Pons (tissue), 1 donor: ENCODE measurements at places on chromosomes 5 and 9.

DNA sequence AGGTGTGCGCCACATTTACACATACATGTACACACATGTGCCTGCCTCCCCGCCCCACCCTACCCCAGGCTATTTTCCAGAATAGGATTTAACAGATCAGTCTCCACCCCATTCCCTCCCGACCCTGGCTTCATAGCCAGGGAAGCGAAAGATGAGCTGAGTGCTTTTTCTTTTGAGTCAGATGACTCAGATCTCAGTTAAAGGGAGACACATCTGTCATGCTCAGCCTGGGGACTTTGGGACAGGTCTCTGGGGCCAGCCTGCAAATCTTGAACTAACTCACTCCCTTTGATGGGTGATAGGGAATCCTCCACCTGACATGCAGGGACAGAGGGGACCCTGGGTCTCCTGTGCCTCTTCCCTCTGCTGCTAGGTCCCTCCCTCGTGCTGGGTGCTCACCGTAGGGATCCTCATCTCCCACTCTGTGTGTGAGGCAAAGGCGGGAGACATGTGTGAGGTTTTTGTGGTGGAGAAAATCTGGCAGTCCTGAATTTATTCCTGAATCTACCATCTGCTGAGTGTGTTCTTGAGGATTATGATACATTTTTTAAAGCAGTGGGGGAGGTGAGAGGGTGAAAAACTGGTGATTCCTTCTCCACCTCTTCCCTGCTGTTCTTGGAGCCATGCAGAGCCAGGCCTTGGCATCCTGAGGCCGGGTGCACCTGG, 37.7 kb downstream of the NEUROG1 start:
- DNase-seq = no peak

- no peak for DNase-seq
Measured at GRCh38 chr5:128494516-128494915, 43.5 kb downstream of the FBN2 start.

- no peak for DNase-seq
Measured at GRCh38 chr9:32776201-32776600, 7.1 kb upstream of the TMEM215 start.

- DNase-seq = no peak
Measured at GRCh38 chr9:113738496-113738892, 137.6 kb upstream of the ZNF618 start.

DNA sequence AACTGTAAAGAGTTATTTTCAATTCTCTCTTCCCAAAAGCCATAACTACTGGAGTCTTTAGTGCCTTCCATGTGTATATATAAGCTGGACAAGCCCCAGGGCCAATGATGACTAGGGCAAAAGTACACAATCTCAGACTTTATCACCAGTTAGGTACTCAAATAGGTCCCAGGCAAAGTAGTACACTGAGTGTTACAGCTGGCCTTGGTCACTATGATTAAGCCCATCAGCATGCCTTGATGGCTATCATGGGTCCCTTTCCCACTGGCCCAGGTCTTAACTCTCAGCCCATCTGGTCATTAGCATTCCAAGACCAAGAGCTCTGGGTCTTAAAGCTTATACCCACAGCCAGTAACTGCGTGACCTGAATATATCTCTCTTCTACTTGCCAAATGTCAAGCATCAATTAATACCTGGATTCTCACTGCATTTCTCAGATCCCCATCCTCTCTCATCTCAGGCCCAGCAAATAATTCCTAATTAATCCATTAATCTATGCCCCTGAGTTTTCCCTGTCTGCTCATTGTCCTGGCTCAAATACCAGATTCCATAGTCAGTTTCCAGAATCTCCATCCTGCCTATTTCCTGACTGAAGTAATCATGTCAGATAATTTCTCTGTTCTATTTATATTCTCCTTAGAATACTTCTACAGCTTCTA, 62.3 kb downstream of the NR6A1 start:
- no peak for DNase-seq

DNA sequence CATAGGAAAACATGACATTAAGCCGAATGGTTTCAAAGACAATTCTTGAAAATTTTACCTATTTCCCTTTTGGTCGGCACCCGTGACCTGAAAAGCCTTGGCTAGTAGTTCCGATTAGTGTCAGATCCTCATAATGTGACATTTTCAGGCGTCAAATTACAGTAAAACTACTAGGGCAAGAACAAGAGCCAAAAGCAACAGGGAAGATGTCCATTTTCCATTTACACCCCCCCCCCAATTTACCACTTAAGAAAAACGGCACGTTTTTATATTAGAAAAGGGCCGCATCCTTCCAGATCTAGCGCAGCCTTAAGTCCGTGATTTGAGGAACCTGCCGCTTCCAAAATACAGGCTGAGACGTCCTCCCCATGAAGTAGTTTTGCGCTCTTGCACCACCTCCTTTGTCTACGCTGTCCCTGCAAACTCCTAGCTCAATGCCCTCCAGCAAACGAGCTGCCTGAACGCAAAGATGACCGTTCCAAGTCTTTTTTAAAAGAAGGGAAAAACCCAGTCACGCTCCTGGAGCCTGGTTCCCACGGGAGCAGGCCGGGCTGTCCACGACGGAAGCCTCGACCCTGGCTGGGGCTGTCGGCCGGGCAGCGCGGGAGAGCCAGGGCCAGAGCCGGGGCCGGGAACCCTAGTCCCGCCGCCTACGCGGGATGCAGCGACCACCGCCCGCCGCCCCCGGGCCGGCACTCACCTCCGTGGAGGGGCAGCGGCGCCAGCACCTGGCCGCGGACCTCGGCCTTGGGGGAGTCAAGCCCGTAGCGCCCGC, 616 bp downstream of the RNF130 start:
- DNase-seq = peak; percentile 72

GRCh38 chr5:89228355-89228754, 345.4 kb upstream of the MEF2C start:
- no peak for DNase-seq

DNA sequence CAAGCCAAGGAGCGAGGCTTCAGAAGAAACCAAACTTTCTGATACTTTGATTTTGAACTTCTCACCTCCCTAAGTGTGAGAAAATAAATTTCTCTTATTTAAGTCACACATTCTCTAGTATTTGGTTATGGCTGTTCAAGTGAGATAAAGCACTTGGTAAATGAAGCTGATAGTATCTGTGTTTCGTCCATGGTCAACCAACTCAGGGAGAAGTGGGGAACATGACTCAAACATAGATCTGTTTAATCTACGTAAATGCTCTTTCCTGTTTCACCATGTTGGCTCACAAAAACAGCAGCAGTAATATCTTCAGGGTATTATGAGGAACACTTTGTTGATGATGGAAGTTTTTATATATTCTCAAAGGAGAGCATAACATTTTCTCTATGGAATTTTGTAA, 2167.2 kb upstream of the C9orf72 start:
- DNase-seq = no peak
